ENCODE measurements at places on chromosomes 7 and 10. TPM values are rescaled to one million over a fixed set of nuclear protein-coding genes. Genes with fewer than 3 reads are reported as not detected.

The VSTM2A gene
- not detected for total RNA-seq

The ARL4A gene
- 16.2 TPM for total RNA-seq

The PRKG1 gene
- total RNA-seq: not detected

The NEUROD6 gene
- not detected for total RNA-seq

The STK17A gene
- total RNA-seq: 67.9 TPM

The TMEM176B gene
- not detected for total RNA-seq

The WASHC2A gene
- 31.0 TPM for total RNA-seq

The AS3MT gene
- 0.68 TPM for total RNA-seq

The GARIN1A gene
- 0.26 TPM for total RNA-seq

The CPXM2 gene
- total RNA-seq: not detected

The PARD3 gene
- 0.63 TPM for total RNA-seq

The TRIM56 gene
- 66.8 TPM for total RNA-seq

The FAM20C gene
- not detected for total RNA-seq

The CFAP43 gene
- 0.18 TPM for total RNA-seq

The NPTX2 gene
- not detected for total RNA-seq

The CDHR1 gene
- 0.26 TPM for total RNA-seq

The ITGA8 gene
- not detected for total RNA-seq

The ADAM22 gene
- 2.2 TPM for total RNA-seq

The MMD2 gene
- total RNA-seq: not detected

The RAMP3 gene
- total RNA-seq: not detected

The CFAP70 gene
- total RNA-seq: 0.40 TPM

The FRMD4A gene
- total RNA-seq: 0.82 TPM

The ACSL5 gene
- total RNA-seq: 53.1 TPM

The BTBD16 gene
- not detected for total RNA-seq

The LIPN gene
- not detected for total RNA-seq

The CYP26C1 gene
- total RNA-seq: 0.10 TPM

The SEMA3E gene
- total RNA-seq: not detected

The VWDE gene
- total RNA-seq: 3.2 TPM

The MLXIPL gene
- not detected for total RNA-seq

The FGFR2 gene
- not detected for total RNA-seq

The CRTAC1 gene
- not detected for total RNA-seq

The SYT15B gene
- 0.23 TPM for total RNA-seq

Data from activated CD8-positive, alpha-beta T cell treated with anti-CD3 and anti-CD28 coated beads, Interleukin-2, amount 10 ng/mL, durations not matched to agents 7 days and 5 days (primary cell).